ENCODE measurements at places on chromosomes 4 and X. TPM values are rescaled to one million over a fixed set of nuclear protein-coding genes. Genes with fewer than 3 reads are reported as not detected.

DNA sequence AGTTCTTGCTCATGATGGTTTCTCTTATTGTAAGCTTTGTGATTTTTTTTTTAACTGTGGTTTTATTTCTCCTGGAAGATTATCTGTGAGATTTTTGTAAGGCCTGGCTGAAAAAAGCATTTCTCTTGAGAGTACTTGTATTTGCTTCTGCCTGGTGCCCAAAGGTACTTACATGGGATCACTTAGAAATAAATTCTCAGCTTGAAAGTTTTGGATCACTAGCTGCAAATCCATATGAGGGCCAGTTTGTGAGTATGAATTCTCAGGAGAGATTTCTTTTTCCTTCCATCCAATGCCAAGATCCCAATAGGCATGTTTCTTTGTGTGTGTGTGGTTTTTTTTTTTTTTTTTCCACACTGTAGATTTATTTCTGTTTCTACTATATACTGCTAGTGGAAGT lies 1884.7 kb upstream of the PCDH7 start:
- H3K4me1 ChIP-seq = no peaks in the 10 kb centered on the region
- no peak overlapping the region for H3K4me3 ChIP-seq

- no peak overlapping the region for H3K27ac ChIP-seq
- H3K27me3 ChIP-seq = no peaks in the 10 kb centered on the region
- H3K36me3 ChIP-seq = no peaks in the 10 kb centered on the region
- H3K4me1 ChIP-seq = no peaks in the 10 kb centered on the region
- H3K4me3 ChIP-seq = no peak overlapping the region
Measured at GRCh38 chr4:146379744-146380143, 142.0 kb downstream of the SLC10A7 start.

DNA sequence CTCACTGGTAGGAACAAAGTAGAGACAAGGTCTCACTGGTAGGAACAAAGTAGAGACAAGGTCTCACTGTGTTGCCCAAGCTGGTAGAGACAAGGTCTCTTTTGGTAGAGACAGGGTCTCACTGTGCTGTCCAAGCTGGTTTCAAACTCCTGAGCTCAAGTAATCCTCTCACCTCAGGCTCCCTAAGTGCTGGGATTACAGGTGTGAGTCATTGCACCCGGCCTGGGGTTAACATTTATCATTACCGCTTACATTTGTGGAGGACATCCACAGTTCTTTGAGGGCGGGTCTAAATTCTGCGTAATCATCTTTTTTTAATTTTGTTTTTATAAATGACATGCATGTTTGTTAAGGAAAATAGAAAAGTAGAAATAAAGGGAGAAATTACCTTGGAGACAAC lies 12.0 kb downstream of the RAB33B start:
- no peaks in the 10 kb centered on the region for H3K4me1 ChIP-seq
- no peaks in the 10 kb centered on the region for H3K36me3 ChIP-seq
- H3K4me3 ChIP-seq = no peak overlapping the region
- H3K27ac ChIP-seq = no peak overlapping the region

DNA sequence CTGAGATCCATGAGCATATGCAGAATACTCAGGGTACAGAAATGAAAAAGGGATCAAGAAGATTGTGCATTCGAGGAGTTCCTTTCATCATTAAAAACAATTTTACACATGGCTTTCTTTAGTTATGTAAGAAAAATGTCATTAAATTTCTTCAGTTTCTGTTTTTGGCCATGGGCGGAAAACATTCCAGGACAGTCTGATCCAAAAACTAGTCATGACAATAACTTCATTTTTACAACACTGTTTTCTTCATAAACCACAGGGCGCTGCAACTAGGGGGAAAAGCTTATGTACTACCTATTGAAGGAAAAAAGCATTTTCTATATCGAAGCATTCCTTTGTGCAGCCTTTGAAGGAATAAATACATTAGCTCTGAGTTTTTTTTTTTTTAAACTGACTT lies 28.2 kb downstream of the IL13RA1 start:
- no peak overlapping the region for H3K27ac ChIP-seq
- H3K27me3 ChIP-seq = no peaks in the 10 kb centered on the region
- H3K36me3 ChIP-seq = no peaks in the 10 kb centered on the region
- H3K4me1 ChIP-seq = no peaks in the 10 kb centered on the region
- no peak for DNase-seq
- H3K4me3 ChIP-seq = no peak overlapping the region

DNA sequence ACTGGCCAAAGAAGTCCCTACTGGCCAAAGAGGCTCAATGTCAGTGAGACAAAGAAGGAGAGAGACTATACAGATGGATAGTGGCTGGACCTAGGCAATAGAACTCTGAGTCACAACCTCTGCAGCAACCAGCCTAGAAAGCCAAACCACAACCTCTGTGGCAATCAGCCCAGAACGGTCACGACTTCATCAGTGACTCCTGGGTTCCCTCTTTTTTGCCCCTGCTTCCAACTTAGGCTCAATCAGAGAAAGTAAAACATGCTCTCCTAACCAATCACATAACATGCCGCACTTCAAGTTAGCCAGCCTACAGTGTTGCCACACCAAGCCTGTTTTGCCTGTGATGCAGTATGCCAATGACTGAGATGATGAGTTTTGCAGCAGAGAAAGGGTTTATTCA lies 203.4 kb downstream of the ANAPC10 start:
- H3K4me3 ChIP-seq = no peak overlapping the region
- no peak overlapping the region for H3K27ac ChIP-seq
- no peaks in the 10 kb centered on the region for H3K27me3 ChIP-seq
- no peaks in the 10 kb centered on the region for H3K36me3 ChIP-seq

DNA sequence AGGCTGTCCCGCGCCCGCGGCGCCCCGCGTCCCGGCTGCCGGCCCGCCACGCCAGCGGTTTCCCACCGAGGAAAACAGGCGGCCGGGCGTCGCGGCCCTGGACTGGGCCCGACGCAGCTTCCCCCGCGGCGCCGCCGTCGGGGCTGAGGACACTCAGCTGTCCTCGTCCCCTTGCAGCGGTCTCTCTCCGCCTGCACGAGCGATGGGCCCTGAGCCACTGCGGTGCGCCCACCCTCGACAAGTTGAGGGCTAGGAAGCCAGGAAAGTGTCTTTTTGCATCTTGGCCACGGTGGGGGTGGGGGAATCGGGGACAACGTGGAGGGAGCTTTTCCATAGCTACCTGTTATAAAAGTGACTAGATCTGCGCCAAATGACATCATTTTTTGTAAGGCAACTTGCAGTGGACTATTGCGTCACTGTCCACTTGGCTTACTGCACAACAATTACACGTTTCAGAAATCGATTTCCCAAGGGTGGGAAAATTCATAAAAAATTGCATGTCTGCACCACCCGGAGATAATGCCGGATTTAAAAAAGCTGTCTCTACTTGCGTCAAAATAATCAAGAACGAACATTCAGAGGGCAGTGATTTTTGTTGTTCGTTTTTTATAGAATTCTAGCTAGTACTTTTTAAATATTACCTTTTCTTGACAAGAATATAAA lies 1.1 kb downstream of the KLHL15 start:
- no peaks in the 10 kb centered on the region for H3K27me3 ChIP-seq
- peaks cover 21% of the 10 kb centered on the region for H3K4me1 ChIP-seq
- no peaks in the 10 kb centered on the region for H3K36me3 ChIP-seq

DNA sequence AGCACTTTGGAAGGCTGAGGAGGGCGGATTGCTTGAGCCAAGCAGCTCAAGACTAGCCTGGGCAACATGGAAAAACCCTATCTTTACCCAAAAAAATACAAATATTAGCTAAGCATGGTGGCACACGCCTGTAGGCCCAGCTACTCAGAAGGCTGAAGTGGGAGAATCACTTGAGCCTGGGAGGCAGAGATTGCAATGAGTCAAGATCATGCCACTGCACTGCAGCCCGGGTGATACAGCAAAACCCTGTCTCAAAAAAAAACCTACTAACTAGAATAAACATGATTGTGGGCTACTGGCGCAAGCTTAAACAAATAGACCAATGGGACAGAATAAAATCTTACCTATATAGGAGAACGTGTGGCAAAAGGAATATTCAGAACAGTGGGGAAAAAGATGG lies 7.3 kb downstream of the CDKL2 start:
- no peak overlapping the region for H3K27ac ChIP-seq
- no peak for DNase-seq
- H3K27me3 ChIP-seq = no peaks in the 10 kb centered on the region
- no peaks in the 10 kb centered on the region for H3K4me1 ChIP-seq
- no peak overlapping the region for H3K4me3 ChIP-seq

DNA sequence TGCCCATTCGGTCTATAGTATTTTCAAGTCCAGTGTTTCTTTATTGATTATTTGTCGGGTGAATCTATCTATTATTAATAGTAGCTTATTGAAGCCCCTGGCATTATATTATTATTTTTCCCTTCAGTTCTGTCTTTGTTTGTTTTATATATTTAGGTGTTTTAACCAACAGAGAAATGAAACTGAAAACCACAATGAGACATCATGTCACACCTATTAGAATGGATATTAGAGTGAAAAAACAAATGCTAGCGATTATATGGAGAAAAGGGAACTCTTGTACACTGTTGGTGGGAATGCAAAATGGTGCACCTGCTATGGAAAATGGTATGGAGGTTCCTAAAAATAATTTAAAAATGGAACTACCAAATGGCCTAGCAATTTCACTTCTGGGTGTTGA lies 272.5 kb downstream of the ADAM29 start:
- H3K4me1 ChIP-seq = no peaks in the 10 kb centered on the region
- no peak for DNase-seq
- no peaks in the 10 kb centered on the region for H3K36me3 ChIP-seq
- H3K27ac ChIP-seq = no peak overlapping the region
- no peak overlapping the region for H3K4me3 ChIP-seq

DNA sequence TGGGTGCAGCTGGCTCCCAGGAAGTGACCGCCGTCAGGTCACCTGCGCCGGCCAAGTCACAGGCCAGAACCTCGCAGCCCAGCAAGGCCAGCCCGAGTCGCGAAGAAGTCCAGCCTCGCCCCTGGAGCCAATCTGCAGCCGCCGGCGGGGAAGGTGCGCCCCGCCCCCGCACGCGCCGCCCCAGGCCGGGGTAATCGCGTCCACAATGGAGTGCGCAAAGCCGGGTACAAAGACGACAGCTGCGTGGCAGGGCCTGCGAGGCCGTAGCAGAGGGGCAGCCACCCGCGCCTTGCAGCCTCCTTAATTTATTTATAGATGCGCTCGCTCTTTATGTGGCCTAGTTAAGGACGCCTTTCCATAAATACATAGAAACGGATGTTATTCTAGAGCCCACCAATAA lies 139.4 kb upstream of the CPEB2 start:
- no peak overlapping the region for H3K4me3 ChIP-seq
- no peak for DNase-seq
- H3K27ac ChIP-seq = no peak overlapping the region
- H3K4me1 ChIP-seq = no peaks in the 10 kb centered on the region
- H3K27me3 ChIP-seq = no peaks in the 10 kb centered on the region

Gene HS6ST2
- total RNA-seq = not detected

Gene MGAT4D
- total RNA-seq = not detected

Data from CD4-positive, alpha-beta memory T cell (primary cell).